WTC11 (cell line): ENCODE measurements at places on chromosomes 11 and 22.

- DNase-seq = no peak
Measured at GRCh38 chr11:57662893-57663292, 5.0 kb upstream of the ZDHHC5 start.

- DNase-seq = peak; percentile 30
Measured at GRCh38 chr11:134939905-134940304, 527.9 kb upstream of the B3GAT1 start.

- no peak for DNase-seq
Measured at GRCh38 chr11:6927030-6927617, 898 bp downstream of the ZNF215 start.

- DNase-seq = no peak
Measured at GRCh38 chr22:46484156-46484860, 53.1 kb downstream of the CELSR1 start.

DNA sequence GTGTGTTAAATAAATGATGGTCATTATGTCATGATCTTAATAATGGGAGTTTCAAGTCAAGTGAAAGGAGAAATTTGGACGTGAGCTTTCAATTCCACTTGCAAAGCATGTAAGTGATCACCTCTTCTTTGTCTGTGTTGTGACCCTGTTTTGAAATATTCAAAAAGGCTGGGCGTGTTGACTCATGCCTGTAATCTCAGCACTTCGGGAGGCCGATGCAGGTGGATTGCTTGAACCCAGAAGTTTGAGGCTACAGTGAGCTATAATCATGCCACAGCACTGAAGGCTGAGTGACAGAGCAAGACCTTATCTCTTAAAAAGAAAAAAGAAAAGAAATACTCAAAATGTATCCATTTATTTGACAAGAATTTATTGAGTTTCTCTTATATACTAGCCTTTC is 32.9 kb upstream of the EED start:
- no peak for DNase-seq

GRCh38 chr11:130340671-130341319 is 26.1 kb upstream of the ZBTB44 start:
- no peak for DNase-seq

DNA sequence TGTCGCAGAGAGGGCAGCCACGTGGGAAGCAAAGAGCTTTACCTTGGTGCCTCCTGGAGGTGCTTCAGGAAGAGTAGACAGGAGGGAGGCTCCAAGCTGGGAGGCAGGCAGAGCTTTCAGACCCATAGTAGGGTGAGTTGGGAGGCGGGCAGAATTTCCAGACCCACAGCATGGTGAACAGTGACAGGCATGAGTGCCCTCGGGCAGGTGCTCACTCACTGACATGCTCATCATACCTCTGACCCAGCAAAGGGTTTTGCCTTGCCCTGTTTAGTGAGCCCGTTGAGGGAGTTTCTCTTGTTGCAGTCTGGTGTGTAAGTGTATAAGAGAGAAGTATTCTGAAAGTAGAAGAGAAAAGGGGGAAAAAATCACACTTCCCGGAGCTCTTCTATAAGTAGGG is 86.4 kb upstream of the NTM start:
- DNase-seq = no peak

DNA sequence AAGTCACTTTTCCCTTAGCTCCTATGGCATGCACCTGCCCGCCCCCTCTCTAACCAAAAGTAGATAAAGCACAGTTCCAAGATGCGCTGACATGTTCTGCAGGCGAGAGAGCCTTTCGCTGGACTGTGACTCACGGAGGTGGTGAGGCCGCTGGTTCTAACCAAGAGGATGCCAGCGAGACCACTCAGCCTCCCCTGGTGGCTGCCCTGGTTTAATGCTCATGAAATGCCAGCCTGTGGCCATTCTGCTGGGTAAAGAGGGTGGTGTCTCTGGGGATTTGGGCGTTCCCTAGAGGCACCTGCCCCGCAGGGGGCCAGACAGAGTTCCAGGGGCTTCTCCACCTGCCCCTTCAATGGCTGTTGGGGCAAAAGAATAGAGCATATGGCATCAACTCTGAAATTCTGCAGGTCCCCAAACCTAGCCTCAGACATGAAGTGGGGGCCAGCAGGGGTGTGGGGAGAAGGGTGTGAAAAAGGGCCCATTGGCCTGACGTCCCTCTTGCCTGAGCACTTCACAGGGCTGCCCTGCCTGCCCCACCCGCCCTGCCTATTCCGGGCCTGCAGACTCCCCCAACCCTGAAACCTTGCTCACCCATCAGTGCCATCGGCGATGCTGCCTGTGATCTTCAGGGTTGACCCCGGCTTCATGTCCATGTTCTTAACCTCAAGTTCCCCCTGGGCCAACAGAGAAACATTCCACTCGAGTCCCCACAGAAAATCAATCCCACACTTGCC is 8.5 kb downstream of the LGALS2 start:
- DNase-seq = no peak

DNA sequence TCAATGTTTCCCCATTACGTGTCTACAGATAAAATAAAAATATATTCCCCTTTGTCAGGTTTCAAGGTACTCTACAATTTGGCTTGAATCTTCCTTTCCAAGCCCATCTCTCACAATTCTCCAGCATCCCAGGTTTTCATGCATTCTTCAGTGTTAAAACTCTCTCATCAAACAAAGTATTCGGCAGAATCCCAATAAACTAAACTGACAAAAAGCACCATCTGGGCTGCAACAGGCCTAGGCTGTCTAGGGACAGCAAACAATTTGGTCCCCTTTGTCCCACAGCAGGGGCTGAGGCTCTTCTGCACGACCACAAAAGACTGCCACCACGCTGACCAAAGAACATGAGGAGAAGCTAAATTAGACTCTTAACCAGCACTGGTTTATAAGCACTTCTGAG is 159.4 kb downstream of the CADM1 start:
- no peak for DNase-seq

GRCh38 chr11:64321533-64321932 is 3.6 kb downstream of the PRDX5 start:
- DNase-seq = no peak

GRCh38 chr11:4983841-4984240 is 10.8 kb upstream of the OR51L1 start:
- no peak for DNase-seq

GRCh38 chr11:74002832-74003231 is 6.1 kb downstream of the UCP3 start:
- no peak for DNase-seq

- DNase-seq = no peak
Measured at GRCh38 chr11:3893311-3893710, 37.8 kb downstream of the STIM1 start.

DNA sequence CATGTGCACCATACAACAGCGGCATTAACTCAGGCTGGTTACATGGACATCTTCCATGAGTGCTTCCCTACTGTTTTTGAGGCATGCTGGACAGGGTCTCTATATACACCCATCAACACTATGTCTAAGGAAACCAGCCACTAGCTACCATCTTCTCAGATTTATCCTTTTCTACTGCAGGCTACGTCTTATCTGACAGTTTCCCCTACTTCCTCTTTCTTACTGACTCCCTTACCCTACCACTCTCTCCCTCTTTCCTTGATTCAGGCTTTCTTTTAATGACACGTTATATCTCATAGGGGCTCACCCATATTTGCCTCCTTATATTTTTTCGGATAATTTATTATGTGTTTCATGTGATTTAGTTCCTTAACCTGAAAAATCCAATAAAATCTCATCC is 41.8 kb downstream of the DDI1 start:
- DNase-seq = no peak

- no peak for DNase-seq
Measured at GRCh38 chr11:63978551-63979239, 4.3 kb downstream of the COX8A start.

- no peak for DNase-seq
Measured at GRCh38 chr22:37343348-37343747, 61.0 kb downstream of the CYTH4 start.

DNA sequence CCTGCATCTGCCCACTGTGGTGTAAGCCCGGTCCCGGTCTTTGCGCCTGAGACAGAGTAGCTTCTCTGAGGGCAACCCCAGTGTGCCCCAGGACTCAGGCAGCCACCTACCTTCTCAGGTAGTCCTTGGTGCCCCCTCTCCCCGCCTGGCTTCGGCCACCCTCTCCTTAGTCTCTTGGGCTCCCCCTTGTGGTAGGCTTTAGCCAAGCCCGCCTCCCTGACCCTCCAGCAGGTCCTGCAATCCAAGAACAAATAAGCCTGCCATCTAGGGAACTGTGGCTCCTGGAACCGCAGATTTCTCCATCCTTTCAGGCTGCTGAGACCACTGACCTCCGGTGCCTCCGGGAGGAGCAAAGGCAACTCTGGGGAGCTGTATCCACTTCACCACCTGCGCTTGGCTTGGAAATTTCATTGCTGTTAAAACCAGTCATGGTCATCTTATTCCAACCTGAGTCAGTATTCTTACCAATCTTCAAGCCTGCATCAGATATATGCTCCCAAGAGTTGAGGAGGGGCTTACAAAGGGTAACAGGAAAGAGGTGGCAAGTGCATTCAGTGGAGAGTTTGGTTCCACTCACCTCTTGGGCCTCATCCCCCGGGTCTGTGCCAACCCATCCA is 52.8 kb upstream of the TENM4 start:
- DNase-seq = peak; percentile 96

GRCh38 chr11:2859699-2860037 is 25.9 kb downstream of the CDKN1C start:
- no peak for DNase-seq

- no peak for DNase-seq
Measured at GRCh38 chr22:20773793-20774212, at the start of gene SERPIND1. SERPIND1 (plus strand) TSS chr22:20774113; CDS start chr22:20779313, 5,200 bp downstream.

- DNase-seq = no peak
Measured at GRCh38 chr11:24760681-24761080, 263.8 kb downstream of the LUZP2 start.

- DNase-seq = no peak
Measured at GRCh38 chr11:125457814-125458343, 38.2 kb downstream of the FEZ1 start.

- DNase-seq = no peak
Measured at GRCh38 chr11:123559523-123559955, 94.9 kb downstream of the SCN3B start.

- DNase-seq = peak; percentile 4
Measured at GRCh38 chr22:47173535-47174021, 411.1 kb downstream of the TBC1D22A start.

GRCh38 chr11:11895672-11896071 is 53.9 kb downstream of the USP47 start:
- DNase-seq = no peak

GRCh38 chr11:118263112-118263511 is 985 bp downstream of the MPZL2 start:
- DNase-seq = no peak

DNA sequence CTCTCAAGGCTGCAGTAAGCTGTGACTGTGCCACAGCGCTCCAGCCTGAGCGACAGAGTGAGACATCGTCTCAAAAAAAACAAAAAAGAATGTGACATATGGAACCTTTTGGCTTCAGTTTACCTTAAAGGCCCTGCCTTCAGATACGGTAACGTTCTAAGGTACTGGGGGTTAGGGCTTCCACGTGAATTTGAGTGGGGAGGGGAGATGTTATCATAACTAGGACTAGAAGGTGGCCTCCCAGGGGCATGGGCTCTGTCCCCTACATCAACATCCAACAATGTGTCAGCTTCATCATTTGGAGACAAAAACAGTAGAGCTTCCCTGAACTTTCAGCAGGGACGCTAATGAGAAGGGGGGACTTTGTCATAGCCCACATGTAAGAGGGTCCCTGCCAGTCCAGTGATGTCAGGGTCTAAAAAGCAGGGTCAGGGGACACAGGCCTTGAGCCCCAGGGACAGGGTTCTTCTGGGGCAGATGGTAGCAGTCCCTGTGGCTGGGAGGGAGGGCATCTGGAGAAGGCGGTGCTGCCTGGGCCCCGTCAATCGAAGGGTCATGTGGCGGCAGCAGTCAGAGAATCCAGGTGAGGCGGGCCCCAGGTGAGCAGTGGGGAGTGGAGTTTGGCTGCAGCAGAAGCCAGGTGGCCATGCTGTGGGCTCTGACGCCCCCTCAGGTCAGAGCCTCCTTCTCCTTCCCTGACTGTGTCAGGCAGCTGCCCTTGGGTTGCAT is 79.8 kb downstream of the BCR start:
- DNase-seq = peak; percentile 69

GRCh38 chr11:65117206-65118096 is at the start of gene ZNHIT2:
ZNHIT2 (minus strand) TSS chr11:65117701; CDS start chr11:65117653, 48 bp downstream.
- peak; percentile 100 for DNase-seq

DNA sequence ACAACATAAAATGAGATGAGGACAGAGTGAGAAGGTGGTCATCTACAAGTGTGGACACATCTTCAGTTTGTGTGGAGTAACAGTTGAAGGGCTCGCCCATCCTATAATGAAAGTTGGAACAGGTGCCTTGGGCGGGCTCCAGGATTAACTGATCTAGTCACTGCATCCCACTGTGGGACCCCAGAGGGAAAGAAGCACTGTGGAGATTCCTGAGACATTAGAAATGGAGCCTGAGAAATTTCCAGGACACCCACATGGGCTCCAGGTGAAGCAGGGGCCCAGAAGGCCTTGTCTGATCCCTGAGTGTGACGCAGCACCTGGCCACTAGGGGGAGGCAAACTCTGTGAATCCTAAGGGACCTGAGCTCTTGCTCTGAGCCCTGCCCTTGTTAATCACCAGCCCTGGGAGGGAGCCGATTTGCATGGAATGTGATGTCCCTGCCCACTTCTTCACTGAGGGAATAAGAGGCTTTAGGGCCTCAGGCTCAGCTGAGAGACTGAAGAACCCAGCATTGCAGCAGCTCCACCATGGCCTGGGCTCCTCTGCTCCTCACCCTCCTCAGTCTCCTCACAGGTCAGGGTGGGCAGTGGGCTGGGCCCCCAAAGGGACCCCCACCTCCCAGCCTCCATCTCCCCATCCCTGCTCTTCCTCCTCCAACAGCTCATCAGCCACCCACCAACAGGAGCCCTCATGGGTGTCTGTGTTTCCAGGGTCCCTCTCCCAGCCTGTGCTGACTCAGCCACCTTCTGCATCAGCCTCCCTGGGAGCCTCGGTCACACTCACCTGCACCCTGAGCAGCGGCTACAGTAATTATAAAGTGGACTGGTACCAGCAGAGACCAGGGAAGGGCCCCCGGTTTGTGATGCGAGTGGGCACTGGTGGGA is 98.4 kb downstream of the VPREB1 start:
- peak; percentile 98 for DNase-seq

DNA sequence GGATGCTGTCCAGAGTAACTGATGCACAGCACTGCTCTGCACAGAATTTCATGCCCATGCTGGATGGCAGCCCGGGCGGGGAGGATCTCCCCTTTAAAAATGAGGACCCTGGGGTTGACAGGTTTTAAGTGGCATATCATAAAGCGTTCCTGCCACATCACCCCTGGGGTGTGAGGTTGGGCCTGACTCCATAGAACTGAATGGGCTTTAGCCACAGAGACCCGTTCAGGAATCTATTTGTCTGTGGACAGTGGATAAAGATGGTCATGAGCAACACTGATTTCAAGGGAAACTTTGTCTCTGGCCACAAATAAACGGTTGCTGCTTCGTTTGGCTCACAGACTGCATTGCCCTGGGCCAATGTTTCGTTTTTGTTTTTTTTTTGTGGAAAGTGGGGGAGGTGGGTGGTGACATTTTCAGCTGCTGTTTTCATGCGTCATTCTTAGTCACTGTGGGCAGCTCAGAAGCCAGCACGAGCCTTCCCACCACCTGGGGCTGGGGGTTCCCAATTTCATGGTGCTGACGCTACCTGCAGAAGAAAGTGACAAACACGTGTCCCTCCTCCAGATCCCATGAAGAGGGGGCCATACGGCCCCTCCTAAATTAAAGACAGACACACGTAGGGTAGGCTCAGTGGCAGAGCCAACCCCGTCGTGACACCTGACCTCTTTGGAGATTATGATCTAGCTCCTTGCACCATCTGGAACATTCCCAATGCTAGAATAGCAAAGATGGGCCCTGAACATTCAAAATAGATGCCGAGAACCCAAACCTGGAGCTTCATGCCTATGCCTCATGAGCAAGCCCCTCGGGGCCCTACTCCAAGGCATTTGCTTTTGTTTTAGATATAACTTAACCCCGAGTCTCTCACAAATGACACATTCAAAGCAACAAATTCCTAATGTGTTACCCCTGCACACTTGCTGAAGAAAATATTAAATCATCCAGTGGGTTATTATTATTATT is 54.8 kb upstream of the PHF21B start:
- DNase-seq = no peak
